ENCODE measurements at places on chromosomes 6 and 20.

GRCh38 chr6:33707771-33708170, 3.7 kb downstream of the UQCC2 start:
- no peak for DNase-seq

- no peak for DNase-seq
Measured at GRCh38 chr20:56285496-56285895, 37.0 kb downstream of the MC3R start.

- no peak for DNase-seq
Measured at GRCh38 chr20:2416541-2417212, 36.0 kb downstream of the TGM6 start.

DNA sequence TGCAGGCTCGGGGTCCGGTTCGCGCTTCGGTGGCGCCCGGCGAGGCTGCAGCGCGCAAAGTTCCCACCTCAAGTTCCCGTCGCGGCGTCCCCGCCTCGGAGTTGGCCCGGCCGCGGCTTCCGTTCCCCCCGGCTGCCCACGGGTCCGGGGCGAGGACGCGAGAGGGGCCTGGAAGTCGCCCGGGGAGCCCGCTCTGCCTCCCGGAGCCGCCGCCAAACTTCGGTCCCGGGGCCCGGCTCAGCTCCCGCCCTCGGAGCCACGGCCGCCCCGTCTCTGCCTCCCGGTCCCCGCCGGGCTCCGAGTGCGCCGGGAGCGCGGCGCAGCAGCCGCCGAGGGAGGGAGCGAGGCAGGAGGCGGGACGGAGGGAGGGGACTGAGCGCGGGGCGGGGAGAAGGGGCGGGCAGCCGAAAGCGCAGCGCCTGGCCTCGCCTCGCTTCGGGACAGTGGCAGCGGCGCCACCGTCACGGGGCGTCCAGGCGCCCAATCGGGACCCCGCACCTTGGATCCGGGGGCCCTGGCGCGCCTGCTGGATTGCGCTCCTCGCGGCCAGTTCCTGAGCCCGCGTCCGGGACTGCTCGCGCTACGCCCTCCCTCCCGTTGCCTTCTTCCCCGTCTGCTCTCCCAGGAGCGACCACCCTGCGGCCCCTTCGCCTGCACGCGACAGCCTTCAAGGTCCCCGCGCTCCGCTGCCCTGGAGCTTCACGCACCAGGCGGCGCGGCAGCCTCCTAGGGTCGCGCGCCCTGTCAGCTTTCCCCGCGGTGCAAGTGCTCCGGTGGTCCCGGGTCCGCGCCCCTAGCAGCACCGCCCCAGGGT, at the start of gene KCNG1:
Gene KCNG1, minus strand, starts transcription at position 305 of the 814 bp plus-strand sequence. CDS start 12,769 bp downstream, outside the sequence.
- DNase-seq: peak; percentile 86

GRCh38 chr6:25404693-25405169, 125.6 kb downstream of the CARMIL1 start:
- no peak for DNase-seq

GRCh38 chr6:43705996-43706395, 18.4 kb upstream of the MRPS18A start:
- DNase-seq: no peak

DNA sequence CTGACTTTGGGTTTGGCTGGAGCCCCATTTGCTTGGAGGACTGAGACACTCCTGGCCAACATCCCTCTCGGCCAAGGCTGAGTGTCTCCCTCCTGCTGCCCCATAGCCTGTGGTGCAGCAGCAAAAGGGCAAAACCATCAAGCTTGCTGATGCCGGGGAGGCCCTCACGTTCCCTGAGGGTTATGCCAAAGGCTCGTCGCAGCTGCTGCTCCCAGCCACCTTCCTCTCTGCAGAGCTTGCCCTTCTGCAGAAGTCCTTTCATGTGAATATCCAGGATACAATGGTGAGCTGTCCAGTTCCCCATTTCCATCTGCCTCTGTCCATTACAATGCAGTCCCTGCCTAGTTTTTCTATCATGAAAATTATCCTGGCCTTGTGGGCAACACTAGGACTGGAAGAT, 6.0 kb downstream of the BPIFB6 start:
- no peak for DNase-seq

- no peak for DNase-seq
Measured at GRCh38 chr6:107563694-107564588, 74.0 kb downstream of the SOBP start.

DNA sequence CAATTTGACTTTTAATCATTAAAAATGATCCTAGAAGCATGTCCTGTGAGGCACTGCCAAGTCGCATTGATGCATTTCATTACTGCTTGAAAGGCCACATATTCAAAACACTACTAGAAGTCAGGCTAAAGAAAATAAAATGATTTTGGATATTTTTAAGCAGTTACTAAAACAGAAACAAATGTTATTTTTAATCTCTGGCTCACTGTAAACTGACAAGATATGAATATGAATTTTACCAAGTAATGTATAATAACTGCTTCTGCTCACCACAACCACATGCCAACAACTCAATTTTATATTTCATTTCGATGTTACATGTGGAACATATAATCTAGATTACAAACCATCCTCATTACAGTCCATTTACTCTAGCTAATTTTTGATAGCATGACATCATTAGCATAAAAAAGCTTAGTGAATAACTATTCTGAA, 90.6 kb downstream of the ATXN1 start:
- DNase-seq: no peak

DNA sequence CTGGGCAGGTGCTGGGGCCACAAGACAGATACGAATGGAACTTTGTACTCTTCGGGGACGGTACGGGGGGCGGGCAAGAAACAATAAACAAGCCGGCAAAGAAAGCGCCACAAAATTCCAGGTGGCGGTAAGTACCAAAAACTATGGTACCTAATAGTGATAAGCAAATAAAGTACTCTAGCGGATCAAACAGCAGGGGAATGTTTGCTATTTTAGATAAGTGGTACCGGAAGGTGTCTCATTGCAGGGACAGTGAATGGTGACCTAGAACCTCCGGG, 15.1 kb upstream of the RIPK1 start:
- no peak for DNase-seq

GRCh38 chr6:123527406-123527805, 109.3 kb downstream of the TRDN start:
- DNase-seq: peak; percentile 12

- no peak for DNase-seq
Measured at GRCh38 chr6:154749341-154749740, 16.1 kb downstream of the SCAF8 start.

DNA sequence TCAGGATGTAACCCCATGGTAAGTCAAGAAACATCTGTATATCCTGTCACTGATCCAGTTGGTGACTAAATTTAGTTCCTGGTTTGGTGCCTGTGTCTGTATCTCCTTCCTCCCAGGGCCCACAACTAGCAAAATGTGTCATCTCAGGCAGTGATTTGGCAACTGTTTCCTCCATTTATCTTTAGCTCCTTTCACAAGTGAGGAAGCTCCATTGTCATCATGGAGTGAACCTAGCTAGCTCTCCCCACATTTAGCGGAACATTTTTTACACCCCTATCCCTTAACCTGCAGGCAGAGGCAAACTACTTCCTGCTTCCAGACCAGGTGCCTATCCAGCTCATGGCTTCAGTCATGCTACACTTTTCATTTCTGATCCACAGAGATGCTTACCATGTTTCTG, 99.5 kb downstream of the IPCEF1 start:
- DNase-seq: no peak

DNA sequence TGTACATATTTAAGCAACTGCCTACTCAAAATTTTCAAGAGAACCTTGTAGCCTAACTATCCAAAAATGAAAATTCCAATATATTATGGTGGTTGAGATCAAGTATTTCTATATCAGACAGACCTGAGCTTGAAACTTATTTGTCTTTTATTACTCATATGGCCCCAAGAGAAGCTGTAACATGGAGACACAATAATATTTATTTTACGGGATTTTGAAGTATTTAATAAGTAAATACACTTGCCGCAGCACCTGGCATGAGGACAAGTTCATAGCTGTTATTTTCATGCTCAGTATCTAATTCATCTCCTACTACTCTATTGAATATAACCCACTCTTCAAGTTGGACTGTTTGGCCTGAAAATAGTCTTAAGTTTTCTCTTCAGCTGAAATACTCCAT, 28.0 kb downstream of the PTPRK start:
- no peak for DNase-seq

GRCh38 chr6:36912030-36912454, 26.3 kb downstream of the C6orf89 start:
- DNase-seq: no peak

DNA sequence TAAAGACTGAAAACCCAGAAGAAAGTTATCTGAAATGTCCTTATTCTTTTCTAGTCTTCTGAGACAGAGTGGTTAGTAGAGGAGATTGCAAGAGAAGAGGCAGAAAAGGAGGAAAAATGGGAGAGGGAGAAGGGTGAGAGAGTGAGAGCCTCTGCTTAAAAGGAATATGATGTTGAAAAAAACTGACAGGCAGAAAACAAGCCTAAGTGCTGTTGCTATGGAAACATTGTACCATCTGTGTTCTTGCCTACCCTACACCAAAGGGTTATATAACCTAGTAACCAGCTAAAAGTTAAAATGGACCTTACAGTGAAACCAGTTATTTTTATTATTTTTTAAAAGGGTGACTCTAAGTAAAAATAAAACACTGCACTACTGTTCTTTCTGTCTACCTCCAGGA, 28.3 kb upstream of the SH3BGRL2 start:
- peak; percentile 4 for DNase-seq

DNA sequence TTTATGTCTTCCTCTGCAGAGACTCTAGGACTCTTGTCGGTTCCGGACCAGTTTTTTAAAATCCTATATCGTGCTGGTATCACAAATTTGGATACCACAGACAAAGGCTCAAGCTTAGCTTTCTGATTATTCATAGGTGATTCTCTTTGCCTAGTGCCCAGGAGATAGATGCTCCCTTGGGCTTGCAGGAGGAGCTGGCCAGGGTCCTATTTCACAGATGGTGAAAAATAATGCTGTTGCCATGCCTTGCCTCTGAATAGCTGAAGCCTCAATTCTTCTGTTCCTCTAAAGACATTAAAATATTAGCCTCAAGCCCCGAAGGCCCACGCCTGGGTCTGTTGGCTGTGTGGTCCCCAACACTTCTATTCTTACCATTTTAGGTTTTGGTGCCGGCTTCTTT, 123.9 kb upstream of the BACH2 start:
- no peak for DNase-seq

GRCh38 chr6:158819213-158819976, at the start of gene EZR:
Gene EZR (minus strand): TSS chr6:158819368. CDS start chr6:158818093, 1,275 bp downstream.
- DNase-seq: peak; percentile 64

GRCh38 chr20:49914310-49915117, 815 bp downstream of the SPATA2 start:
- DNase-seq: no peak

- DNase-seq: peak; percentile 84
Measured at GRCh38 chr6:128655978-128656498, 135.6 kb upstream of the PTPRK start.

DNA sequence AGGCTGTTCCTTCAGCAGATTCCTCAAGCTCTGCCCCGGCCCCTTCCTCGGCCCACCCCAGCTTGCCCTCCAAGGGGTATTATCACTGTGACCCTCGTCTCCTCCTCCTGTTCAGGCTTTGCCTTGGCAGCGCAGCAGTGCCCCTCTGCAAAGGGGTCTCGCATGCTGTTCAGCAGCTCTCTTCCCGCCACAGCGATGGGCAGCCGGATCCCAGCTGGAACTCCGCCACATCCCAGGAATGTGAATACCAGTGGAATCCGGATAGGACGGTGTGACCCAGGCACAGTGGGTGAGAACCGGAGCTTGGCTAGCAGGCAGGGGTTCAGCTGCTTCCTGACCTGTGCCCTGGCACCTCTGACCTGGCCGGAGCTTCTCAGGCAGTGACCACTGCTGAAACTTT, 52.9 kb downstream of the RNASET2 start:
- DNase-seq: no peak

- peak; percentile 88 for DNase-seq
Measured at GRCh38 chr6:45812922-45813321, 202.7 kb downstream of the CLIC5 start.

DNA sequence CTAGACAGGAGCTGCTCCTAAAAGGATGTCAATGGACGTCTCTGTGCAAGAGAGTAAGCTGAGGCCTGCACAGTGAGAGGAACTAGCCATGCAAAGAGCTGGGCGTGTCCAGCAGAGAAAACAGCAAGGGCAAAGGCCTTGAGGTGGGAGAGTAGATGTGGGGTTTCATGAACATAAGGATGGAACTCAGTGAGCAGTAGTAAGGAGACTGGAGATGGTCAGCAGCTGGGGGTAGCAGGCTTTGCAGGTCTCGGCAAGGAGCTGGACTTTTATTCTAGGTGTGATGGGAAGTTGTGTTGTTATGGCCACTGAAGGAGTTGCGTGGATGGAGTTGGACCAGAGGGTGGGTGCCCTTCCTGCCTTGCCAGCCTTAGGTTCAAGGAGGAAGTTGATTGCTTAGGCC, 90.7 kb upstream of the SIRPA start:
- no peak for DNase-seq

GRCh38 chr6:96994660-96995059, 70.1 kb downstream of the KLHL32 start:
- no peak for DNase-seq

DNA sequence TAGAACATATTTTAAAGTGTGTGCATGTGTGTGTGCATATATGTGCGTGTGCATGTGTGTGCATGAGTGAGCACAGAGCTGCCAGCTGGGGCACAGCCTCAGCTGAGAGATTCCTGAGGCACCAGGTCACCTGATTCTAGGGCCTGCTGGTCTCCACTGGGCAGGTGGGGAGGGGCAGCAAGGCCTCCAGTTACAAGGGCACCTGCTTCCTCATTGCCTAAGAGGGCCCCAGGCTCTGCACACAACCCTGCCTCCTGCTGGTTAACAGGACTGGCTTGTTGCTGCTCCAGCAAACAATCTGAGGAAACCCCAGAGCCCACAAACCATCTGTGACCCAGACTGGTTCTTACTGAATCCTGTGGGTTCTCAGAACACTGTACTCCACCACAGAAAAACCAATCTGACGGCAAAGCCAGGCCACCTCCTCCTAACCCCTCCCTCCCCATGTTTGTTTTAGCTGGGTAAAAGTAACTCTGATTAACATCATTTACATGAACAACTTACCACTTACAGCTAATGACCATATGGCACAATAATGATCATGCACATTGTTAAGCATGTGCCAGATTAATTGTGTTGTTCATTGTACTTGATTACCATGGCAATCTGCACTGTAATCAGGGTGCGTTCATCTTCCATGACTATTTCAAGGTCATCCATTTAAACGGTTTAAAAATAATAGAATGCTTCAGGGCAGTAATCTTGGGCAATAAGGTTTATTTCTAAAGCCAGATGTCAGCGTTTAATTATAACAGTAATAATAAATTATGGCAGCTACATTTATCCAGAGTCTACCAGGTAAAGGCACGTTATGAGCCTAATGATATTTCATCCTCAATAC, 23.1 kb upstream of the UBE2J1 start:
- DNase-seq: no peak

GRCh38 chr6:134097114-134097707, 44.8 kb upstream of the SLC2A12 start:
- DNase-seq: peak; percentile 53

Data from COLO829 (cell line).